ENCODE measurements at places on chromosomes 6 and 20.
A peak's percentile ranks its signal among the peaks of the same experiment; 100 is the strongest.

DNA sequence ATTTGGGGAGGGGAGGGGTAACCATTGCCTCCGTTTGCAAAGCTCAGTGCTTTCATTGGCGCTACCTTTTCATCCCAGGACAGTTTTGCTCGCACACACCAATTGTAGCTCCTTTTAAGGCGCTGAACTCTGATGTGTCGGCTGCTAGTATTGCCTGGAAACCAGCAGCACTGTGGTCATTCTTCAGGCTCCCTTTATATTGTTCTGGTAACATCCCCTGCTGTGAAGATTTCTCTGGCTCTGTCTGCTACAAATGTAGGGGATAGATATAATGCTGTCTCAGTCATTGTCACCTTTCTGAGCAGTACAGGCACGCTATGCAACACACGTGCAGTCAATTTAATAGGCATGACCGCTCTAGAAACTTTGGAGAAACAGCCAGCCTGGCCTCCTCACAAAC, 172.9 kb upstream of the SASH1 start:
- DNase-seq, result no peak

GRCh38 chr6:16217156-16217721, 21.1 kb upstream of the GMPR start:
- no peak for DNase-seq

DNA sequence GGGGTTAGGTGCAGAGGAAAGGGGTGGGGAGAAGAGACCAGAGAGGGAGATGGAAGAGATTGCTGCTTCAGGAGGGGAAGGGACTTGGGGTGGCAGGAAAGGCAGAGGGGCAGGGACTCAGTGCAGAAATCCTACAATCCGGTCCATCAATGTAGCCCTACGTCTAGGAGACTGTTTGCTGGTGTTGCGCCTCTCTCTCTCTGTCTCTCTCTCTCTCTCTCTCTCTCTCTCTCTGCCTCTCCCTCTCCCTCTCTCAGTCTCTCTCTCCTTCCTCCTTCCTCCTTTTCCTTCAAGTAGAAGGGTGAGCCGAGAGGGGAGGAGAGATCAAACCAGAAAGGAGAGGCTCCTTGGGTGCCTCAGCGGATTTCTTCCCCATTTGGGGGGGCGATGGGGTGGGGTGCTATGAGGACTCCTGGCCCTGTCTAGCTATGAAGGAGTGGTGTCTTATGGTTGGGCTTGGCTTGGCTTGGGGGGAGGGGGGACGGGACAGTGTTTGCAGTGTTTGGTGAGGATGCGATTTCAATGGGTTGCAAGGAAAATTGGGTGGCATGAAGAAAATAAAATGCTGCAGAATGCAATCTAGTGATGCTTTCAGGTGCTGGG, 181.2 kb downstream of the TBXT start:
- DNase-seq, result no peak

DNA sequence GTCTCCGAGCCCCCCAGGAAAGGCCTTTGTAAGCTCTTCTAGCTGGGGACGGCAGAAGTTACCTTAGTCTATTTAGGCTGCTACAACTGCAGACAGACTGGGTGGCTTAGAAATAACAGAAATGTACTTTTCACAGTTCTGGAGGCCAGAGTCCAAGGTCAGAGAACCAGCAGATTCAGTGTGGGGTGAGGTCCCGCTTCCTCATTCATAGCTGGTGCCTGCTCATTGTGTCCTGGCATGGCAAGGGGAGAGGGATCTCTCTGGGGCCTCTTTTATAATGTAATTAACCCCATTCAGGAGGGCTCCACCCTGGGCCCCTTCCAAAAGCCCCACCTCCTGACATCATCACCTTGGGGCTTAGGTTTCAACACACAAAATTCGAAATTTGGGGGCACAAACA, 315.1 kb downstream of the CDH4 start:
- no peak for DNase-seq

- no peak for DNase-seq
Measured at GRCh38 chr6:121848523-121849255, 413.2 kb downstream of the GJA1 start.

DNA sequence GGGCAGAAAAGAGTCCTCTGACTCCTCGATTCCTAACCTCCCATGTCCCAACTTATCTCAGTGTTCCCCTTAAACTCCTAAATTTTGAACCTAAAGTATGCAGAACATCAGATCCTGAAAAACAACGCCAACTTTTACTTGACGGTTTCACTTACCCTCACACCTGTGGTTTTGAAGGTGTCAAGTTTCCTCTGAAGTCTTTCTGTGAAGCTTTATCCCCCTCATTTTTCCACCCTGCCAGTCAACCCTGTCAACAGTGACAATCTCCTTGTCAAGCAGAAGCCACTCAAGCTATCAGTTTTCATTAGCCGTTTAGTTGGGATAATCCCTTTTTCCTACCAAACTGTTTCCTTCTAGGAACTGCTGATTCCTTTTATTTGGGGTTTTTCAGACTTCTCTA, 245.4 kb upstream of the PREP start:
- no peak for DNase-seq

- DNase-seq, result no peak
Measured at GRCh38 chr6:25689966-25690365, 38.0 kb downstream of the SCGN start.

- DNase-seq, result peak; percentile 41
Measured at GRCh38 chr20:25042531-25043498, 15.1 kb downstream of the ACSS1 start.

DNA sequence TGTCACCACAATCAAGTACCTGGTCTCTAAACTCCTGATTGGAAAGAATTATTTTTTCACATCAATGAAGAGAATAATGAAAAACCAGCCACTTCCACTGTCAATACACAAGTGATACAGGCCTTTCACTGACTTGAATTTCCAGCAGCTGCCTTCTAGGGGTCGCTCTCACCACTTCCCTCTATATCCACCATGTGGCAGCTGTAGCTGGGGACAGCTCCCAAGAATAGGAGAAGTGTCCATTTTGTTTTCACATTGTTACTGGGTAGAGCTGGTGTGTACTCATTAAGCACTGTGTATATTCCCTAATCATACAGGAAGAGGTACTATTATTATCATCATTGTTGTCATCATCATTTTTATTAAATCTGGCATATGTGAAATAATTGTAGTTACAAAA, 438.4 kb upstream of the SPTLC3 start:
- DNase-seq, result no peak

DNA sequence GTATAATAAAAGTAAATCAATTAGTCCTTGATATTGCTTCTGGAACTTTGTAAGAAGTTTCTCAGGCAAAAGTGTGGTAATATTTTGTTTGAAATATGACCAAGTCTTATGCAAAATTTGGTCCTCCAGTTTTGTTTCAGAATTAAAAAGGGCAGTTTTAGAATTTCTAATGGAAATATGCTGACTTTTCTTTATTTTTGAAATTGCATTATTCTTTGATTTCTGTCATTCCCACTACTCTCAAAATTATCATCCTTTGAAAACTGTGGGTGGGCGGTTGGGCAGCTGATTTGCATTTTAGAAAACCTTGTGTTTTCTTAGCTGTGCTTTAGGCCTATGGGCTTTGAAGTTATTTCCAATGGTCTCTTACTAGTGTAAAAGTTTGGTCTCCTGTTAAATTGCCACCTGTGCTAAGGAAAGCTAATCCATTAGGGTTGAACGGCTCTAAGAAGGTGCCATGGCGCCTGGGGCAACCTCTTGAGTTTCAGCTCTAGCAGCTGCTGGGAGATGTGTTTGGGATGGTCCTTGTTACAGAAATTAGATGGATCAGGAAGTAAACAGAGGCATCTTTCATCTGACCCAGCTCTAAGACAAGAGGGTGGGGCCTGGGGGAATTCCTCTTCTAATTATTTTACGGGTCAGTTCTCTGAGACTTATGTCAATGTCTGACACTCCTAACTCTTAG, 880.8 kb upstream of the SLC35B3 start:
- DNase-seq, result no peak

GRCh38 chr6:166749666-166750065, 122.6 kb upstream of the RPS6KA2 start:
- no peak for DNase-seq

DNA sequence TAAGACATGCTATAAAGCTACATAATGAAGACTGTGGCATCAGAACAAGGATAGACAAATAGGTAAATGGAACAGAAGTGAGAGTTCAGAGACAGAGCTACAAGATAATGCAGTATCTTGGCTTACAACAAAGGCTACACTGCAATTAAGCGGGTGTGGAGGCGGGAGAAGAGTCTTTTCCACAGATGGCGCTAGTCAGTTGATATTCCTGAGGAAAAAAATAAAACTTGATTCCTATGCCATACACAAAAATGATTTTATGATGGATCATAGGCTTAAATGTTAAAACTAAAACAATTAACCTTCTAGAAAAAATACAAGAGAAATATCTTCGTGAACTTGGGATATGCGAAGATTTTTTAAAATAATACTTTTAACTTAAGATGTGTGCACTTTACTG, 31.0 kb downstream of the RIN2 start:
- DNase-seq, result no peak

DNA sequence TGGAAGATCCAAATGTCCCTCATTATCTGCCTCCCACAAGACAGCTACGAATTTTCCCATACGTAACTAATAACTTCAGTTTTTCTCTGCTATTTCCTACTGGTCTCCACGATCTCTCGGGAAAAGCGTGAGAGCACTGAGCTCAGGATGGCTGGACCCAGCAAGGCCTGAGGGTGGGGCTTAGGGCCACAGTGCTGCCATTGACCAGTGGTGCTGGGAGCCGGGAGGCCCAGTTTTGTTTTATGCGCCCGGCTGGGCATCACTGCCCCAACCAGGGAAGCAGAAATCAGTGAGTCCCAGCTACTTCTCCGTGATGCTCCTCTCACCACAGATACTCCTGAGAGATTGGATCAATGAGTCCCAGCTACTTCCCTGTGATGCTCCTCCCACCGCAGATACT, 238.4 kb downstream of the LY86 start:
- DNase-seq, result no peak

- DNase-seq, result no peak
Measured at GRCh38 chr6:88823998-88824397, 139.4 kb downstream of the RNGTT start.

DNA sequence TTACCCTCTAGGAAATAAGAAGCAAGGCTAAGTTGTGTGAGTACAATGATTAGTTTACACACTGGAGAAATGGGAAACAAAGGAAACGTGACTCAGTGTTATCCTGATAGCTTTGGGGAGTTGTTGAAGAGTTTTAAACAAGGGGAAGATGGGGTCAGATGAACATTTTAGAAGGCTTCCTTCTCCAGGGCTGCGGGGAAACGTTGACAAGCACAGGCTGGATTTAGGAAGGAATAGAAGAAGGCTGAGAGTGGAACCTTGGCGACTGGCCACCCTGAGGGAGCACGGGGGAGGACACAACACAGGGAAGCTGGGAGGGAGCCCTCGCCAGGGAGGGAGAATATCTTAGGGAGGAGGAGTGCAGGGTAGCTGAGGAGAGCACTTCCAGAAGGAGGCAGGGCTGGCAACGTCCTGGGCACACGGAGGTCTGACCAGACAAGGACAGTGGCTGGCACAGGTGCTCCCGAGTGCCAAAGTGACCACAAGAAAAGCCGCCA, 134.7 kb downstream of the AIG1 start:
- no peak for DNase-seq

GRCh38 chr20:17227669-17228623, 1.1 kb downstream of the PCSK2 start:
- no peak for DNase-seq

- no peak for DNase-seq
Measured at GRCh38 chr6:158586652-158587051, 26.8 kb downstream of the TMEM181 start.

DNA sequence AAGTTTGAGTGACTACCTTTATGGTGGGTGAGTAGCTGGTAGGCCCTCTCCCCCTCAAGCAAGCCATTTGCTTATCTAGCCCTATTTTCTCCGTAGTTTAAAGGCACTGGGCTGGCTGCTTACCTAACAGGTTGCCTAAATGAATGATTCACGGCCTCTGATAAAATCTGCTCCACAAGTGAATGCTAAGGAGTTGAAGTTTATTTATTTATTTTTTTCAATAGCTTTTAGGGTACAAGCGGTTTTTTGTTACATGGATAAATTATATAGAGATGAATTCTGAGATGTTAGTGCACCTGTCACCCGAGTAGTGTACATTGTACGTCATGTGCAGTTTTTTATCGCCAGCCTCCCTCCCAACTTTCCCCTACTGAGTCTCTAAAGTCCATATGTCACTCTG, 8.3 kb upstream of the CDH26 start:
- DNase-seq, result no peak

- no peak for DNase-seq
Measured at GRCh38 chr20:21571841-21572690, 58.2 kb upstream of the NKX2-2 start.

DNA sequence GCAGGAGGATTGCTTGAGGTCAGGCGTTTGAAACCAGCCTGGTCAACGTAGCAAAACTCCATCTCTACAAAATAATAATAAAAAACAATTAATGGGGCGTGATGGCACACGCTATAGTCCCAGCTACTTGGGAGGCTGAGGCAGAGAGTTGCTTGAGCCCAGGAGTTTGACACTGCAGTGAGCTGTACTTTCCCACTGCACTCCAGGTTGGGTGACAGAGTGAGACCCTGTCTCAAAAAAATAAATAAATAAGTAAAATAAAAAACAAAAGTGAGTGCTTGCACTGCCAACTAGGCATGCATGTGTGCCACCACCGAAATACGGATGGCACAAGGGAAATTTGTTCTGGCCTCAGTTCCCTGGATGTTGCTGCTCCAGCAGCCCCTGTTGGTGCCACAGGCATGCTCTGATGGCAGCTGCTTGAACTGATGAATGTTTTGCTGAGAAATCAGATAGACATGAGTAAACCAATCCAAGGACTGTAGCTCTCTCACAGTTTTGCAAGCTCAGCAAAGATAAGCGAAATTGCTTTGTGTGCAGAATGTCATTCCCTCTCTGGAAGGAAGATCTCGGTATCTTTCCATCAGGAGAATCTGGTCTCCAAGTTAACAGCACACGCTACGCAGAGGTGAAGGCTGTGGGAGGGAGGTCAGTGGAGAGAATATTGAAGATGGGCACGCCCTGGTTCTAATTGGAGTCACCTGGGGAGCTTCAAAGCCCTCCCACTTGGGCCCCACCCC, 188.0 kb upstream of the SLC24A3 start:
- DNase-seq, result no peak

DNA sequence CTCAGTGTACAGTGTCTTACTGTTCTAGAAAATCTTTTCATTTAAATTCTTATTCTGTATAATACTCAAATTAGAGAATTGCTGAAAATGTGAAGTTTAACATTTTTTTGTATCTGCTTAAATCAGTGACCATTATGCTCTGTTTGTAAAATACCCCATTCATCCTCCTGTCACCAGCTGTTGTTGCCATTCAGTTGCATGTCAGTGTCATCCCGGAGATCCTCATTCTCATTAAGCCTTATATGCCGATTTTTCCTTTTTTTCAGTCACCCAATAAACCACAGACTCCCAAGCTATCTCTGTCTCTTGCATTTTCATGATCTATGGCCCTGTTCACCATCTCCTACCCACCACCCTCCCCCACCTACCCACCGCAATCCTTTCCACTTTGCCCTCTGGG, 20.4 kb downstream of the GTF2H5 start:
- DNase-seq, result no peak

GRCh38 chr6:5098501-5099270, 13.5 kb downstream of the PPP1R3G start:
- no peak for DNase-seq

GRCh38 chr6:91278416-91278815, 691.5 kb upstream of the MAP3K7 start:
- DNase-seq, result no peak

- no peak for DNase-seq
Measured at GRCh38 chr6:43950731-43951062, 176.6 kb downstream of the MRPL14 start.

- no peak for DNase-seq
Measured at GRCh38 chr6:72140795-72141194, 254.4 kb downstream of the RIMS1 start.

GRCh38 chr20:46282669-46283068, 25.6 kb downstream of the CDH22 start:
- DNase-seq, result no peak

Measured in naive thymus-derived CD8-positive, alpha-beta T cell (primary cell).